ENCODE measurements at places on chromosomes 5 and 9.

GRCh38 chr5:168356171-168356570 is 64.7 kb downstream of the WWC1 start:
- DNase-seq, result no peak

- DNase-seq, result no peak
These were observed 15.6 kb upstream of the BICD2 start for GRCh38 chr9:92780206-92780605.

GRCh38 chr9:116361547-116361946 is 208.0 kb downstream of the PAPPA start:
- no peak for DNase-seq

DNA sequence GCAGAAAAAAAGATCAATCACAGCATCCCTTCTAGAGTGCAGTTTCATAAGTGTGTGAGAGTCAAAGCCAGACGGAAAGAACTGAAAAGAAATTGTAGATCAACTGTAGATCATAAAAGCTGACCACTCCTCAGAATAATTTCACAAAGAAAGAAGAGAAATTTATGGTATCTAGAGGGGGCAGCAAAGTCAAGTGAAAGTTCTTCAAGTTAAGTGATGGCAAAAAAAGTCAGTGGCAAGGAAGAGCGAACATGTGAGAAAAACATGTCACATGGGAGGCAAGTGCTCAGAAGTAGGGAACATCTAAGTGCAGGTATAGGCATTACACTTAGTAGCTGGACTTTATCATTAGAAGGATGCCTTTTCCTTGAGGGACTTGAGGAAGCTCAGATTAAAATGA is 245.1 kb upstream of the ISL1 start:
- no peak for DNase-seq

DNA sequence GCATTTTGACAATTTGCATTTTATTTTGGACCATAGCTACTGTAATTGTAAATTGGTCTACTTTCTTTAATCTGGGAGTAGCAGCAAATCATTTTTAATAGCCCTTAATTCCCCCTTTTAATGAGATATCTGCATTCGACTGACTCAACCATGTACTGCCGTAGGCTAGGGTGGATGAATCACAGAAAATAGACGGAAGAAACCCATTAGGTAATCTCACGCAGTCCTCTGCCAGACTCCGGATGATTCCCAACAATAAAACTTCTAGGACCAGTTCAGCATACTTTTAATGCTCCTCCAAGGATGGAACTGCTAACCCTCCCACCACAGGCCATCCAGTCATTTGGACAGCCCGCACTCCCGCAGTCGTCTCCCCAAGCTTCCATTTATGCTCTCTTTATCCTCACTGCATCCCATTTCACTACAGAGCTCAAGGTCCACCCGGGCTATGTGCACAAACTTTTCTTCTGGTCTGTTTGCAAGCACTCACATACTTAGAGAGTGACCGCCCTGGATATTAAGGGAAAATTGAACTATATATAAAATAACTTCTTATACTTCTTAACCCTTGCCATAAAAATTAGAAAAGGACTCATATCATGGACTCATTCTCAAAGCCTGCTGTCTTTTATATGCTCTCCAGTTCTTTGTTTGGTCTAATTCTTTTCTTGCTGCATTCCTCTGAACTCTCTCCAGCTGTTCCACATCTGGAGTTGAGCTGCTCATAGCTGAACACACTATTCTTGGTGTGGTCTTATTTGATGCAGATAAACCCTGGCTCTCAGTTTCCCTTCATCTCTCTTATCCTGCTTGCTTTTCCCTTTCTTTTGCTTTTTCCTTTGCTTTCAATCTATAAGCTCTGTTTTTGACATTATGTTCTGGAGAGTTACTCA is 326.6 kb downstream of the ARL15 start:
- DNase-seq, result no peak

- DNase-seq, result no peak
These were observed 57.9 kb downstream of the ARHGAP26 start for GRCh38 chr5:142827934-142828576.
